ENCODE measurements at places on chromosomes 4 and X.
A peak's percentile ranks its signal among the peaks of the same experiment; 100 is the strongest.

DNA sequence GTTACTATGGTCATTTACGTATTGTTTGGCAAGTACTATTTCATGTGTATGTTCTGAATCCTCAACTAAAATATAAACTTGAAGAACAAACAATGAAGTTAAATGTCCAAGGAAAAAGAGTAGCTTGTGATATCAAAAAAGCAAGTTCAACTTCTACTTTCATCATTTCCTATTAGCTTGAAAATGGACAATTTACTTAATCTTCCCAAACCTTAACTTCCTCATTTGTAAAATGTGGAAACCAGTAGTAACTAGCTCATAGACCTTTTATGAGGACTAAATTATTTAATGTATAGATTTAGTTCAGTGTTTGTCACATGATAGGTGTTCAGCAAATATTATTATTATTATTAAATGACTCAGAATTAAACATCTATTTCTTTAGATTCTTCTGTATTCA is 276.8 kb upstream of the TET2 start:
- no peak for DNase-seq

GRCh38 chrX:16120431-16120830 is 2.9 kb upstream of the GRPR start:
- DNase-seq = no peak

DNA sequence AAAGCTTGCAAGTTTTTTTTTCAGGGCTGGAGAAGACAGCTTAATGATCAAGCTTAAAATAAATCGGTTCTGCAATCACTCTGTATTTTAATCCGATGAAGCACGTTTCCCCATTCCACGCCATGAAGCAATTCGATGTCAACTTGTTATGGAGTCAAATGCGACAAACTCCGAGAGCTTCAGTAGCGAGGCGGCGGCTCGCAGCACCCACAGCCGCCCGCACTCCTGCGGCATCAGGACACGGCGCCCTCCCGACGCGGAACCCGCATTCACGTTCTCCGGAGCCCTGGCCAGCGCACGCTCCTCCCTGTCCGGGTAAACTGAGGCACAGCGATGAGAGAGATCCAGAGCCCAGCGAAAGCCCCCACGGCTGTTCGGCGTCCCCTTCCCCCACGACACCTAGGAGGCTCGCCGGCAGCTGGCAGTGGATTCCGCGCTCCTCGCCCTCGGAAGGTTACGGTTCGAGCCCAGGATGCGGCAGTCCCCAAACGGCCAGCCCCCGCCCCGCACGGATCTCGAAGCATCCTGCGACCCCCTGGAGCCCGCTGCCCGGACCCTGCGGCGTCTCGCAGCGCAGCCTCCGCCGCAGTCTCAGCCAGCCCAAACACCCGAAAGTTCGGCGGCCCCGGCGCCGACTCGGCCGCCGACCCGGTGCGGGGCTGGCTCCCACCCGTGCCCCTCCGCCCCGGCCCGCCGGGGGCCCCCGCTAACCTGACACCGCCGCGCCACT is 507 bp downstream of the MFAP3L start:
- no peak for DNase-seq

GRCh38 chrX:150700107-150700506 is 6.9 kb downstream of the MTMR1 start:
- DNase-seq = no peak

- DNase-seq = no peak
Measured at GRCh38 chr4:7593646-7594412, 159.1 kb upstream of the PSAPL1 start.

DNA sequence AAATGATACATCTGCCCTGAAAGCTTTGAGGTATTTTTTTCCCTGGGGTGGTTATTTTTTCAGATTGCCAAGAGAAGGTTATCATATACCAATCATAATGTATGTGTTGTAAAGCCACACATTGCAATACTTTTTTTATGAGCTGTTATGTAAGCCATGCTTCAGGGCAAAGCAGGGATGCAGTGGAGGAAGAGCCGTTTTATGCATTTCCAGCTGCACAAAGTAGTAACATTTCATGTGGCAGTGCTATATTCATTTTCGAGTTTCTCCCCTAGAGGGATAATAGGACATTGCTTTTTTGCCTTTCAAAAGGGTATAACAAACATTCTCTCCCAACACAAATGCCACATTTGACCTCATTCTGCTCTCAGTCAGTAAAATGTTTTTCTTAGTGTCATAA is 68.5 kb downstream of the GALNT7 start:
- DNase-seq = no peak

- no peak for DNase-seq
Measured at GRCh38 chr4:54723820-54724219, 66.1 kb downstream of the KIT start.

DNA sequence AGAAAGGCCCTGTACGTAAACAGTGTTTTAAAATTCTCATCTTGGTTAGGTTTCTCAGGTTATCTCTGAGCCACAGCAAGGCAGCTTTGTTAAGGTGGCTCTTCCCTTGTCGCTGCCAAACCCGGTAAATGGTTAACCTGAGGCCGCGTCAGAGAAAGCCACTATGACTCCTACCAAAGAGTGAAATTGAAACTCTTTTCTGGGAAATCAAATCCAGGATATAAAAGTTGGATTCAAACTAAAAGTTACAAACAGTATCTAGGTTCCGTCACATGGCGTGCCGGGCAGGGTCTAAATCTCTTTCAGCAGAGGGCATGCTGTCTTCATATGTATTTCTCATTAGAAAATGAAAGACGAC is 433 bp downstream of the MMAA start:
- DNase-seq = peak; percentile 39

- DNase-seq = no peak
Measured at GRCh38 chr4:165612936-165613335, 234.1 kb downstream of the CPE start.

DNA sequence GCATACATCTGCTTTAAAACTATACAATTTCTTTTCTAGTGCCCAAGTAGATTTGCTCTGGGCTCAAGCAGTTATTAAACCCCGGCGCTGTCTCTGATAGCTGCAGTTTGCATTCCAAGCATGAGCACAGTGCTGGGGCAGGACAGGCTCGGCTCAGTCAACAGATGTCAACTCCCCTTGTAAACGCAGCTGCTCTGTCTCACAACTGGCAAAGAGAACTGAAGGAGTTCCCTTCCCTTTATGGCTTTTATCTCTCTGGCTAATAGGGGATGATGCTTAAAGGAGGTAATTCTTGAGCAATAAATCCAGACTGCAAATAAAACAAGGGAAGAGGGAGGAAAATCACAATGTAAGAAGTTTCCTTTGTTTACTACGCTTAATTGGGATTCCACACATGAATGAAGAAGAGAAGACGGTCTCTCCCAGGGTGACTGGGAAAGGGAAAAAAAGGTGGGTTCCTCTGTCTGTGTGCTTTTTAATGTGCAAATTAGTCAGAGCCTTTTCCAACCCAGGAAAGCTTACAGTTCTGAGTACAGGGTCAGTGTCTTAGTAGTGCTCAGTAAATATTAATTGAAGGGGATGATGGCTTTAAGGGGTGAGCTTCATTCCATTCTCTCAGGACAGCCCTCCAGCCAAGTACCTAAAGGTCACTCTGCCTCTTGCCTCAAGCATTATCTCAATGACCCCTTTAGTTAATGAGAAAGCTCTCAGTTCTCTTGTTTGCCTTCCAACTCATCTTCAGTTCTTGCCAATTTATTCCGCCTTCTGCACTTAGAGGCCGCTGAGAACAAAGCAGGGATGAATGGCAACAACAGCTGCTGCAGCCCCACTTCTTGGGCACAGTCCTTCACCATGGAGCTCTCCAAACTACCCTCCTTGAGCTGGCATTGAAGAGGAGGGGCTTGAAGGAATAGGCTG is 155.7 kb upstream of the JADE1 start:
- no peak for DNase-seq

DNA sequence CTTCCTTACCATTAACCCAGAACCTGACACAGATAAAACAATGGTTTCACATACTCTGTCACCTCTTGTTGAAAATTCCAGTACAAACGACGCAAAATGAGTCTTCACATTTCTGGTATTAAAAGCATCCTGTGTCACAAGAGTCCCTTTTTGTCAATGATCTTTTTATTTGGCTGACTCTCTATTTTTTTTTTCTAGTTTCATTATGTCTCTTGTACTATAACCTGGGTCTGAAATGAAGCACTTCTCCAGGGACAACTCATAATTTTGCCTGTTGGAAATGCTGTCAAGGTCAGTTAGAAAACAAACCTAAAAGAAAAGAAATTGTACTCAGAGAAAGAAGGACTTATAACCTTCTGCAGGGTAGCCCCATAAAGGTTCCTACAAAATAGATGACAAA is 93.1 kb downstream of the NR3C2 start:
- DNase-seq = no peak

GRCh38 chrX:128464116-128464515 is 411.9 kb upstream of the ACTRT1 start:
- DNase-seq = no peak
